Stimulated activated CD8-positive, alpha-beta memory T cell treated with anti-CD3 and anti-CD28 coated beads, Interleukin-4, amount 100 ng/mL, for 1 hour (primary cell): ENCODE measurements at places on chromosomes 13 and 19.

- DNase-seq: no peak
Observed at GRCh38 chr13:42878721-42879120, 97.3 kb downstream of the FAM216B start.

- DNase-seq: no peak
Observed at GRCh38 chr13:35293579-35294226, 182.8 kb downstream of the MAB21L1 start.

GRCh38 chr13:104833221-104833620, 1702.2 kb downstream of the EFNB2 start:
- no peak for DNase-seq

GRCh38 chr19:53875602-53876325, 6.2 kb upstream of the PRKCG start:
- no peak for DNase-seq

- no peak for DNase-seq
Observed at GRCh38 chr19:16561382-16561781, 10.8 kb downstream of the SLC35E1 start.

- no peak for DNase-seq
Observed at GRCh38 chr13:36030670-36031331, 100.4 kb downstream of the DCLK1 start.

- DNase-seq: no peak
Observed at GRCh38 chr19:5825178-5825577, 14.3 kb downstream of the FUT6 start.

DNA sequence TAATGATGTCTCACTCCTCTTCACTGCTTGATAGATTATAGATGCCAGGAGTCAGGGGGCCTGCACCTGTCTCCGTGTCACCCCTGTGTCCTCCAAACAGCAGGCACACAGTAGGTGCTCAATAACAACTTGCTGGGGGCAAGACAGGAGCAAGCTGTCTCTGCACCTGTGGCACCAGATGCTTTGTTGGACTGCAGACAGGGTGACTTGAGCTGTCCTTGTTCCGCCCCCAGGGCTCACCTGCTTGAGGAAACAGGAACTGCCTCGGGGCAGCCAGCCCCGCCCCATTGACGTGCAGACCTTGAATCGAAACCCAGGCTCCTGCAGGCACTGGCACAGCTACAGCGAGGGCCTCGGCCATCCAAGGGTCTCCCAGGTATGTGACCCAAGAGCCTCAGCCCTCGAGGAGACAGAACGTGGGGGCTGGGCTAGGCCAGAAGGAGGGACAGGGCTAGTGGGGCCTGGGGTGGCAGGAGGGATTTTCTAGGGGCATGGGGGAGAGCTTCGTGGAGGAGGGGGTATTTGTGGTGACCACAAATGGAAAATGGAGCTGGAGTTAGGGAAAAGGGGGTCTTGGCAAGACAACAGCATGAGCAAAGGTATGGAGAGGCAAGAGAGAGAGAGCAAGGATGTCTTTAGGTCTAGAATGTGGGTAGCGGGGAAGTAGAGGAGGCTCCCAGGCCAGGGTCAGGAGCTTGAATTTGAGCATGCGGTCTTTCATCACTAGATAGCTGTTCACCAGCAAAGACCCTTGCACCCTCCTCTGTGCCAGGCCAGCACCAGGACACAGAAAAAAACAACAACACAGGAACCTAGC, at the start of gene HSH2D:
Gene HSH2D (plus strand): TSS at position 287 of the 817 bp plus-strand sequence. CDS start 5,066 bp downstream, outside the sequence.
- peak; percentile 44 for DNase-seq

- DNase-seq: no peak
Observed at GRCh38 chr19:38285567-38285966, 18.5 kb upstream of the C19orf33 start.

GRCh38 chr19:33294058-33294798, 8.1 kb downstream of the CEBPA start:
- DNase-seq: no peak

DNA sequence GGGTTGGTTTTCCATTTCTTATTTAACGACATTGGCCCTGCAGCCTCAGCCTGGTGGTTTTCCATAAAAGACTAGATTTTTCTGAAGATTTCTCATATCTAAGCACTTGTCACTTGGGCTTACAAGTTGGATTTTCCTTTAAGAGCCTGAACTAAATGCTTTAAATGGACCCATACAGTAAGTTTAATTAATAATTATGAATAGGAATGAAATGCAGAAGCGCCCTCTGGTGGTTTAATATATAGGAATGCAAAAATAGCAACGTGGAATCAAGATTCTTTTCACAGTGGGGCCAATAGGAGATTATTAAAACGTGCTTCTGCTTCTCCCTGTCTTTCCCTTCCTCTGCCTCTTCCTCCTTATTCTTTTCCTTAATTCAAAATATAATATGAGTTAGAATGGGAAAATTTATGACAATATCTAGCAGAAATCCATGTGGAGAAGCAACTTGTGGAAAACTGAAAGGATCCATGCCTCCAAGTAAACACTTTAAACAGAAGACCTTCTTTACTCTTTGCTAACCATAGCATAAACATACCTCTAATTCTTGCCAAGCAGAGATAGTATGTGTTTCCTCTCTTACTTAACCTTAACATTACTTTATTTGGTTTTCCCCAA, 324.0 kb downstream of the GPC5 start:
- no peak for DNase-seq

DNA sequence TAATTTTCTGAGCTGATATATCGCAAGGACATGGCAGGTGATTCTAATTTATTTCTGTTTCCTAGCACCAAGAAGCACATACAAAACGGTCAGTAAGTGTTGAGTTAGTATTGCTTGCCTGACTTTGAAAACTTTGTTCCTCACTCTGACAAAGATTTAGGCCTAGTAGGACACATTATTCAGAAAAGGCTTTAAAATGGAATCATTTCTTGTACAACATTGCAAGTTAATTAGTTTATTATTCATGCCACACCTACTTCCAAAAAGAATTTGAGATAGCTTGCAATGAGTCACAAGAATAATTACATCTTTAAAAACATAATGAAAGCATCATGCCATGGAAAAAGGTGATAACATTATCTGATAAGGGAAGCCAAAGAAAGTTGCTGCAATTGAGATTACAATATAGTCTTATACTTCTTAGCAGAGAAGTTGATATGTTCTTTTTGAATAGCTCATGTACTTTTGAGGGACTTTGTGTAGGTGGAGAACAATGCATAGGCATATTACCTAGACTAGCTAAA, 474.2 kb downstream of the KLF5 start:
- no peak for DNase-seq

DNA sequence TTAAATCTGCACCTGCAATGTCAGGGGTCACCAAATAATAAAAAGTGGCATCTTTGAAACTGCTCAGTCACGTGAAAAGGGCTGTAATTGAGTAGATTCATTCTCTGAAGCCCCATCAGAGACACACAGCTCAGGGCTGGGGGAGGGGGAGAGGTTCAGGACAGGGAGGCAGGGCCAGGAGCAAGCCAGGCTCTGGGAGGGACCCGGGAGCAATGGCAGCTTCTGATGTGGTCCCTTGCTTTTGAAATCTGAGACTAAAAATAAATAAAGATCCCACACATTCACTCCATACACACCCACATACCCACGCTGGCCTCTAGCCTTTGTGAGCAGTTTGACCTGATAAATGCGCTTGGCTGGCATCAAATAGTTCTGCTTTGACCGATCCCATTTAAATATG, 32.8 kb downstream of the GSX1 start:
- DNase-seq: no peak

DNA sequence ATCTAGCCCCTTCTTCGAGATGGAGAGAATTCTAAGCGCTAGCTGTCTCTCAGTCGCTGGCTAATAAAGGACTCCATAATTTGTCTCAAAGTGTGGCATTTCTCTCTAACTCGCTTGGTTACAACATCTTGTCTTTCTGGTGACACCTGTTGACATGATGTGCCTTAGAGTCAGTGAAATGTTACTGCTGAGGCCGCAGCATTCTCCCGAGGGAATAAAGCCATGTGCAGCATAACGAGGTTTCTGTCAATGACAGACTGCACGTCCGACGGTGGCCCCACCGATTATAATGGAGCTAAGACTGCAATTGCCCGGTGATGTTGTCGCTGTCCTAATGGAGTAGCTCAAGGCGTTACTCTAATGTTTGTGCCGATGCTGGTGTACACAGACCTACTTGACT, 20.3 kb upstream of the GPR32 start:
- DNase-seq: no peak

- no peak for DNase-seq
Observed at GRCh38 chr13:39818953-39819352, 163.5 kb downstream of the COG6 start.

DNA sequence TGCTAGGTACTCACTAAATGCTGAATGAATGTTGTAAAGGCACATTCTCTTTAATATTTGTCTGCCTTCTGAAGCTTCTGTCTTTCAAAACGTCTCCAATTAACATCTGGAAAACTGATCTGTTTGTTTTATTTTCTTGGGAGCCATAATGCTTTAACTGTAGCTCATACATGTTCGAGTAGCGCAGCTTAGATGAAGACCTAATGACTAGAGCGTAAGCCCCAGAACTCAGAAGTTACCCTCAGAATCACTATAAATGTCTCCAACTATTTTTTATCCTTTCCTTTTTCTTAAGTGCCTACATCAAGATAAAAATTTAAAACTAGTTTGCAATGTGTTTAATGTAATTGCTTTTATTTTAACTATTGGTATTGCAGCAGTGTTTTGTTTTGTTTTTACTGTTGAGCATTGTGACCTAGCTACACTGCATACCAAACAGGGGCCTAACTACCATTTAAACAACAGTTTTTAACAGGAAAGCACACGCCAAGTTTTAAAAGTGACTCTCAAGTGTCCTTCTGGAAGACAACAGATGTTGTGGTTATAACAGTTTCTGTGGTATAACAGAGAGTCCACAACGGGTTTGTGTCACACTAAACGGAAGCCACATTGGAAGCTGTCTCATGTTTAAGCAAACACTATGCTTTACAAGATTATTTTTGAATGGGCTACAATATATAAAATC, 42.0 kb downstream of the MRPL57 start:
- DNase-seq: no peak

DNA sequence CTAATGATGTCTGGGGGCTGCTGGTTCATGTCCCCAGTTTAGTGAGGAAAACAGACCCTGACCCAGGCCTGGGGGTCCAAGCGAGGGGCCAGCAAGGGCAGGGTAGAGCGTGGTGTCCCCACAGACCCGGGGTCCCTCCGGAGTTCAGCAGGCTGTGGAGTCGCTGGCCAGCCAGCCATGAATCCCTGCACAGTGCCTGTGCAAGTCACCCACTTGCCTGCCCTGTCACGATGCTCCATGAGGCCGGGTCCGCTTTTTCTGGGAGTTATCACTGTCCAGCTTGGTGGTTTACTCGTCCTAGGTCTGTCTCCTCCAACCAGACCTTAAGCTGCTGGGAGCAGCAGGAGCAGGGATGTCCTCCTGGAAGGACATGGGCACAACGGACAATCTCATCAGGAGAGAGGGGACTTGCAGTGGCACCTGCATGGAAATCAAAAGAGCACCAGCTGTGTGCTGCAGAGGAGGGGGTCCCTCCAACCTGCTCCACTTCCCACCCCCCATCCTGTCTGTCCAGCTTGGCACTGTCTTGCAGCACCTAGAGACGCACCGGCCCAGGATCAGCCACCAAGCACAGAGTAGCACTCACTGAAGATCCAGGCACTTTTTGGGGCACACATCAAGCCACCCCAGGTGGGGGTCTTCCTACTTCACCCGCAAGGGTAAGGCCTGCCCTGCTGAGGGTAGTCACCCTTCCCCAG, 121.8 kb downstream of the URI1 start:
- DNase-seq: no peak

- no peak for DNase-seq
Observed at GRCh38 chr13:67410645-67411044, 180.5 kb upstream of the PCDH9 start.

- DNase-seq: no peak
Observed at GRCh38 chr13:51742611-51743010, 61.4 kb downstream of the DHRS12 start.

- no peak for DNase-seq
Observed at GRCh38 chr19:51688671-51689571, 4.2 kb upstream of the SPACA6 start.

- DNase-seq: peak; percentile 67
Observed at GRCh38 chr19:47240996-47241918, 10.3 kb upstream of the BBC3 start.

GRCh38 chr13:59269476-59269875, 894.3 kb downstream of the DIAPH3 start:
- DNase-seq: no peak
